ENCODE measurements at places on chromosomes 2 and 18.

GRCh38 chr2:24117902-24118301 lies 5.2 kb downstream of the PFN4 start:
- DNase-seq, result no peak

GRCh38 chr18:79849328-79850207 lies 51.8 kb downstream of the KCNG2 start:
- DNase-seq, result no peak

GRCh38 chr2:128308284-128308731 lies 10.4 kb downstream of the HS6ST1 start:
- no peak for DNase-seq

- DNase-seq, result no peak
Measured at GRCh38 chr2:43343573-43344304, 117.3 kb upstream of the ZFP36L2 start.

DNA sequence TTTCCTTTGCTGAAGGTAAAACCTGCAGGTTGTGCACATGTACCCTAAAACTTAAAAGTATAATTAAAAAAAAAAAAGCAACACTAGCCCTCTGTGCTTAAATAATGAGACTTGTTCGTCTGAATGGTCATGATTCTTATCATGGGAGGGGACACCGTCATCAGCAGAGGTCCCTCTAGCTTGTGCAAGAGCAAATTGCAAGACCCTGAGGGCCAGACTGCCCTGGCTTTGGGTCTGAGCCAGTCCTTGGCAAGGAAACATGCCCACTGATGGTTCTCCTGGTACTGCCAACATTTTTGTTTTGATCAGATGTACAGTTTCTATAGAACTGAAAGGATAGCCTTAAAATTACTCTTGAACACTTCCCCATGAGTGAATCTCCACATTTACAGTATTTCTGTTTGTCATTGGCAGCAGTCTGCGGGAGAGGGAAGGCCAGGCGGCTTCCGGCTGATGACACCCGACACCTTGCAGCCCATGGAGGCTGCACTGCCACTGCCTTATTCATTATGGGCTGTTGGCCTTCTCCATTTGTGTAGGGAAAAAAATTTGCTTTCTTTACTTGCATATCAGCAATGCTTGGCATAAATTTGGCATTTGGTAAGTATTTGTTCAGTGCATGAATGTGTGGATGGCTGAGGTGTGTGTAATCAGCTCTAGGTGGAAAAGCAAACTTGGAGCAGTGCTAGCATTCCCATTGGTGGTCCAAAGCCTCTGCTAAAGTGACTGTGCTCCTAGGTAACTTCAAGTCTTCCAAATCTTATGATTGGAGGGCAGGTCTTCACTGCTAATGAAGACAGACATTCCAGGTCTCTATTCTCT lies 161.6 kb upstream of the ALKAL2 start:
- DNase-seq, result no peak

DNA sequence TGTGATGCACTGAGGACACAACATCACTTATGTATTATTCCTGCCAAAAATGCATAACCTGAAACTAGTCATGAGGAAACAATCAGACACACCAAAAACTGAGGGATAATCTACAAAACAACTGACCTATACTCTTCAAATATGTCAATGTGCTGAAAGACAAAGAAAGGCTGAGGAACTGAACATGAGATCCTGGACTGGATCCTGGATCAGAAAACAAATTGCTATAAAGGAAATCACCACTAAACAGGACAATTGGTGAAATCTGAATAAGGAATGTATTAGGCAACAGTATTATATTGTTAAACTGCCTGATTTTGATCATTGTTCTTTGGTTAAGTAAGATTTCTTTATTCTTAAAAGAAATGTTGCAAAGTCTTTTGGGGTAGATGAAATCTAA lies 28.8 kb downstream of the CUL3 start:
- DNase-seq, result no peak

DNA sequence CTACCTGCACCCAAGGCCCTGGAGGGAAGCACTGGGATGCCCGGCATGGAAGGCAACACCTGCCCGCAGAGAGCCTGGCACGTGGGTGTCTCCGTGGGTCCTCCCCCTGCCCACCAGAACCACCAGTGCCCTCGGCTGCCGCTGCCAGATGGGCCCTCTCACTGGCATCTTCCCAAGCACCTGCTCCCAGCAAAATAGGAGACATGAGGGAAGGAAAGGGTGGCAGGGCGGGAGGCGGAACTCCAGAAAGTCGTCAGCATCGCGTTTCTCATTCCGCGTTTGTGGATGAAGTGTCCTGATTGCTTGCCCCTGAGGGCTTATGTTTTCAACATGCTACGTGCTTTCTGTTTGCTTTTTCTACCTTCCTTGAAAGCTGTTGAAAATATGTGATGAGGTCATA lies 8.8 kb upstream of the SNTG2 start:
- DNase-seq, result no peak

GRCh38 chr18:57754577-57755338 lies 48.4 kb downstream of the ATP8B1 start:
- DNase-seq, result no peak

- no peak for DNase-seq
Measured at GRCh38 chr2:178109813-178110212, 2.4 kb upstream of the RBM45 start.

All from stimulated activated CD4-positive, alpha-beta T cell treated with anti-CD3 and anti-CD28 coated beads, Interleukin-12 subunit alpha, Interleukin-12 subunit beta, amount 100 ng/mL, for 48 hours (primary cell).